Activated T-cell treated with anti-CD3 and anti-CD28 coated beads, Interleukin-2, amount 50 U/mL, for 72 hours (primary cell): ENCODE measurements at places on chromosomes 6 and 20. TPM values are rescaled to one million over a fixed set of nuclear protein-coding genes. Genes with fewer than 3 reads are reported as not detected.

The DSTN gene
- 62.8 TPM for total RNA-seq

The GTSF1L gene
- not detected for total RNA-seq

The ARFRP1 gene
- total RNA-seq = 55.1 TPM

The PCSK2 gene
- not detected for total RNA-seq

The C6orf15 gene
- total RNA-seq = not detected

The PPP2R5D gene
- total RNA-seq = 60.5 TPM

The CST2 gene
- total RNA-seq = not detected

The BMP7 gene
- total RNA-seq = 0.31 TPM

The CYP24A1 gene
- total RNA-seq = not detected
